ENCODE measurements at places on chromosomes 6 and 20.
A peak's percentile ranks its signal among the peaks of the same experiment; 100 is the strongest.

GRCh38 chr20:61271312-61272231 is 19.5 kb downstream of the CDH4 start:
- DNase-seq: no peak

DNA sequence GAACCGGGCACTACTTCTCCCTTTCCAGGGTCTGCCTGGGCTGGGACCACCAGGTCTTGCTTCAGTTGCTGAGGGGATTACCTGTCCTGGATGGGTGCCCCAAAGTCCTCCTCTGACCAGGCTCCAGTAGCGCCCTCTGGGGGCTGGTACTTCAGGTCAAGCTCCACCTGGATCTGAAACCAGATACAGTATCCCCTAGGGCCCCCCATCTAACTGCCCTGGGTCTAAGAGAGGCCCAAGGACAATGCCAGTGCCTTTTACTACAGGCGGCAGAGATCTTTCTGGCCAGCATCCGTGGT is 11.2 kb upstream of the SPAG4 start:
- DNase-seq: no peak

DNA sequence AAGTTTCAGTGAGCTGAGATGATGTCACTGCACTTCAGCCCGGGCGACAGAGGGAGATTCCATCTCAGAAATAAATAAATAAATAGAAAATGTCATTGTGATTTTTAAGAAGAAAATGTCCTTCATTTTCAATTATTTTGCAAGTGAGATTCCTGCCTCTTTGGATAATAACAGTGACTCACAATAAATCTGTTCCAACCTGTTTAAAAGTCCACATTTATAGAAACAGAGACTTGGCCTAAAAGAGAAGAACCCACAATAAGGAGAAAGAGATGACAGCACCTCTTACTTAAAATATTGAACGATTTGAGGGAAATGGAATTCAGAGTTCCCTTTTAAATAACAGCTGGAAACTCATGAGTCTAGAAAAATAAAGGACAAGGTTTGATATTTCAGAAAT is 373.4 kb upstream of the NOX3 start:
- DNase-seq: no peak

DNA sequence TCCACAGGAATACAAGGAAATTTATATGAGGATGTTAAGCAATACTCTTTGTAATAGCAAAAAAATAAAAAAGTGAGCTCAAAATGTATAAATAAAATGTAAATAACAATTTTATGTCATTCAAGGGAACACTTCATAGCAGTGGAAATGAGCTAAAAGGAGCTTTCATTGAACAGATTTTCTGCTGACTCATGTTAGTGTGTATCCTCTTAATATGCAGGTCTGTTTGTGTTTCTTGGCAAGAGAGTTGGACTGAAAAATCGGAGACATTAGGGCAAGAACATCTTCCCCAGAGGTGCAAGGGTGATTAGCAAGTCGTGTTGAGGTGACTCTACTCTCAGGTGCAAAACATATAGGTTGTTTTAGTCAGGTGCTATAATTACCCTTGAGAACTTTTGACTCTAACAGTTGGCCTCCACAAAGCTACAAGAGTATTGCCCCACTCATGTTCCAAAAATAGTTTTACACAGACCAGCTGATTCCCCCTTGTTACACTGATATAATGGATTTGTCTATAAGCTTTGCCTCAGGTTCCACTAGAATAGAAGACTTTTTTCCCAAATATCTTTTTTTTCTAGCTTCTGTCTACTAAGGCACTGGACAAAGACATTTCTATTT is 702.9 kb downstream of the TENT5A start:
- DNase-seq: no peak

DNA sequence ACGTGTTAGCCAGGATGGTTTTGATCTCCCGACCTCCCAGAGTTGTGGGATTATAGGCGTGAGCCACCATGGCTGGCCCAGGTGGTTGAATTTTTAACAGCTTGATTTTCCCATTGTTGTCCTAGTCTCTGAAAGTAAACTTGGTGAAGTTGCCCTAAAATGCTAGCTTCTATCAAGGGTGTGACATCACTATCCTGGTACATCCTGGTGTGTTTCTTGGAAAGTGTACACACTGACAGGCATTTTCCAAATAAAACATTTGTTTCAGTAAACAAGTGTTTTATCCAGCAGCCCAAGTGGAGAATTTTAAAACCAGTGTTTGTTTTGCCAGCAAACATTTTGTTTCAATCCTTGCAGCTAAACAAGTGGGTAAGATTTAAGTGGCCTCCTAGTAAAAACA is 40.5 kb upstream of the RREB1 start:
- DNase-seq: no peak

- DNase-seq: no peak
Observed at GRCh38 chr6:148987982-148988381, 241.2 kb downstream of the UST start.

GRCh38 chr20:3473944-3474343 is 3.1 kb downstream of the ATRN start:
- no peak for DNase-seq

GRCh38 chr6:116036075-116036773 is 24.5 kb downstream of the FRK start:
- DNase-seq: no peak

- DNase-seq: no peak
Observed at GRCh38 chr20:62135573-62136266, 7.5 kb downstream of the PSMA7 start.

DNA sequence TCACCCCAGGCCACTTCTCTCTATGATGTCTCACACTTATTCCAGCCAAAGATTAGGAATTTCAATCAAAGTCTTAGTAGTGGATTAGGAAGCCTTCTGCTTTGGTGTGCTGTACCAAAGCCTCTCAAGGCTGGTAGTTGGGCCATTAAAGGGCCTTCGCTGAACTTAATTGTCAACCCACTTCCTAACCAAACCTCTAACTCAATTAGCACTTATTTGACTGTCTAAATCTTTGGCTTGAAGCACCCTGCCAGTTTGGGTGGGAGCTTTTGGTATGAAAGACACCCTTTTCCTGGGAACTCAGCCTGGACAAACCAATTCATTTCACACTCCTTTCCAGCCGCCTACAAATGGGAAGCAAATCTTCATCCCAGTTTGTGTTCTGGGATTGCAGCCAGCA is 81.5 kb downstream of the BMP2 start:
- DNase-seq: no peak

- DNase-seq: no peak
Observed at GRCh38 chr6:56490993-56491392, 151.7 kb downstream of the DST start.

DNA sequence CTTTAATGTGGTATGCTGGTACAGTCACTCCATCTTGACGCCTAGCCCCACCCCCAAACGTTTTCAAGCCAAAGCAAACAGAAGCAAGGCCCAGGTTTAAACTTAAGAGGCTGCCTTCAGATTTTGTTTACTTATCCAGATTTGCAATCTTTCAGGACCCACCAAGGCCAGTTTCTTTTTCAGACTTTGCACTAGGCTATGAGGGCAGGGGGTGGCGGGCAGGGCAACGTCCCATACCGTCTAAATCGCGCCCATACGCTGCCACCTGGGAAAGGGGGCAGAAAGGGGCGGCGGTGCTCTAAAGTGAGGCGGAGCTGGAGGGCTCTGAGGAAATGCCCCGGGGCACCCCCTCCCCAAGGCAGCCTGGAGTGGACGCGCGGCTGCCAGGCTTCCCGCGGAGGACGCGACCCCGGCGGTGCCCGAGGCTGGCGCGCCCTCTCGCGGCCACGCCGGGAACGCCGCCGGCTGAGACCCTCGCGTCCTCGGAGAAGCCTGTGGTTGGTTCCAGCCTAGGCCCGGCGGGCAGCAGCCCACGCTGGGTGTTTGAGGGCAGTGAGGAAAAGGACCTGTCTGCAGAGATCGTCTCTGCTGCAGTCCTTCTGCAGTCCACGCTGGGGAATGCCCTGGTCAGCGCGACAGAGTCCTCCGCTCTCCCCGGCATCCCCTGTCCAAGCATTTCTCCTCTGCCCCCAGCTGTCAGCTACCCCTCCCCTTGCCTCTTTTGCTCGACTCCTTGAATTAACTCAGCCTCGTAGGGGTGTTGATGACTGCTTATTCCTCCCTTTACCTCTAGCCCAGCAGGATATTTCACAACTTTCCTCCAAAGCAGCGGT is 129.2 kb upstream of the PRND start:
- no peak for DNase-seq

DNA sequence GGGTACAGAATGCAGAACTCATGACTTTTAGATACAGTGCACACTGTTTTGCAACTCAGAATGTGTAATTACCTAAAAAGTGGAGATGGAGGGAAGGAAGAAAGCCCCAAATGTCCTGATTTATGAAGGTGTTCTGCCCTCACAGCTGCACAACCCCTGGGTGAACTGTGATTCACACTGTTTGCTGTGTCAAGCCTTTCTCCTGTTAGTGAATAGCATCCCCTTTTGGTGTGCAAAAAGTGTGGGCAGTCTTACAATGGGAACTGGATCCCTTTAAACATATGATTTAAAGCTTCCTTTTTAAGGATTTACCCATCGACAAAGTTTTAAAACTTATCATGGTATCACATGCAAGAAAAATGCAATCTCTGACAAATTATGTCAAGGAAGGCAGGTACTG is 633.4 kb upstream of the EPHA7 start:
- DNase-seq: no peak

GRCh38 chr6:44781912-44782597 is 394.5 kb downstream of the CDC5L start:
- no peak for DNase-seq

DNA sequence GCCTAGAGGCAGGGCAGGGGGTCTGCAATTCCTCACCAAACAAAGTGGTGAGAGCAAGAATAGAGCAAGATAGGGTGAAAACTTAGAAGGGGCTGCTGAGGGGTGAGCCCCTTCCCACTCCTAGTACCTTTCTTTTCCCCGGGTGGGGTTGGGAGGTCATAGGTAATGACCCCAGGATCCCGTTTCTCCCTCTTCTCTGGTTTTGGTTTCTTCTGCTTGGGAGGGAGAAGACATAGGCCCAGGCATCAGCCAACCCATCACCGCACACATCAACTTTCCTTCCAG is 3.5 kb downstream of the VARS1 start:
- DNase-seq: no peak

DNA sequence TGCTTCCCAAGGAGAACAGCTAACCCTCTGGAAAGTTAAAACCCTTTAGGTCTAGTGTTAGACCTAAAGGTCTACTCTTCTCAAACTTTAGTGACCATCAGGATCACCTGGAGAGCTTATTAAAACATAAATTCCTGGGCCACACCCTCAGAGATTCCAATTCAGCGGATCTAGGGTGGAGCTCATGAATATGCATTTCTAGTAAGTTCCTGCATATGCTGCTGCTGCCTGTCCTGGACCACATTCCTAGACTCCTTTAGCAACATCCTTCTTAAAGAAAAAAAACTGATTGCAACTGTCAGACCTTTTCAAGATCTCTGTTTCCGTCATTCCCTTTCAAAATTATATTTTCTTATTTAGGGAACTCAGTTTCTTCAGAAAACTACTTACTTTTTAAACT is 31.2 kb downstream of the SNAP25 start:
- no peak for DNase-seq

- DNase-seq: no peak
Observed at GRCh38 chr20:51277961-51278360, 255.1 kb upstream of the KCNG1 start.

DNA sequence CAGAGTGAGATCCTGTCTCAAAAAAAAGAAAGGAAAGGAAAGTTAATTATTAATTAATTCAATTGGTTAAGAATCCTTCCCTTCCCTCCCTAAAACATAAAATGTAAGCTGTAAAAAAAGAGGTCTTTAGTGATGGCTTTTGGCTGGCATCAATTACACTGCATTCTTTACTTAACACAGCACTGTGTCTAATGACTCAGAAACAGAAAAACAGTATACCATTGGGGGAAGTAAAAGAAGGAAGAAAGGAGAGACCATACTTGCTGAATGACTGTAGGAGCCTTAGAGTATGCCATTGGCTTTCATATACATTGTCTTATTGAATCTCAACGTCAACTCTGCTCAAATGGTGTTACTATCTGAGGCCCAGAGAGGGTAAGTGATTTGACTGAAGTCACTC is 18.3 kb upstream of the CITED2 start:
- no peak for DNase-seq

GRCh38 chr20:39066471-39067242 is 104.5 kb downstream of the DHX35 start:
- DNase-seq: no peak

DNA sequence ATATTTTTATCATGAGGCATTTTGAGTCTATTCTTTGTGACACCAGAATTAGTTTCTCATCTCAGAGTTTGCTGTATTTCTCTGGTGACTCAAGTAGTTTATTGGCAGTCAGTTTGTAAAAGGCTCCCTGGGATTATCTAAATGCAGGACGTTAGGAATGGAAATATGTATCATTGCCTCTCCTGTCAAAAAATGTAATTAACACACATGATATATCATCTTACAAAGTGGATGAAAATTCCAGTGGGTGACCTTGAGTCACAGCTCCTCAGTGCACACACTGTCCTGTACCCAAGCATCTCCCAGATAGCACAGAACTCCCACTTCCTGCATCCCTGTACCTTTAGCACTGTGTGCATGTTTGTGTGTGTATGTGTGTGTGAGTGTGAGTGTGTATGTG is 258.6 kb downstream of the LAMA2 start:
- DNase-seq: peak; percentile 65

- DNase-seq: no peak
Observed at GRCh38 chr6:35302604-35303241, 5.1 kb downstream of the DEF6 start.

DNA sequence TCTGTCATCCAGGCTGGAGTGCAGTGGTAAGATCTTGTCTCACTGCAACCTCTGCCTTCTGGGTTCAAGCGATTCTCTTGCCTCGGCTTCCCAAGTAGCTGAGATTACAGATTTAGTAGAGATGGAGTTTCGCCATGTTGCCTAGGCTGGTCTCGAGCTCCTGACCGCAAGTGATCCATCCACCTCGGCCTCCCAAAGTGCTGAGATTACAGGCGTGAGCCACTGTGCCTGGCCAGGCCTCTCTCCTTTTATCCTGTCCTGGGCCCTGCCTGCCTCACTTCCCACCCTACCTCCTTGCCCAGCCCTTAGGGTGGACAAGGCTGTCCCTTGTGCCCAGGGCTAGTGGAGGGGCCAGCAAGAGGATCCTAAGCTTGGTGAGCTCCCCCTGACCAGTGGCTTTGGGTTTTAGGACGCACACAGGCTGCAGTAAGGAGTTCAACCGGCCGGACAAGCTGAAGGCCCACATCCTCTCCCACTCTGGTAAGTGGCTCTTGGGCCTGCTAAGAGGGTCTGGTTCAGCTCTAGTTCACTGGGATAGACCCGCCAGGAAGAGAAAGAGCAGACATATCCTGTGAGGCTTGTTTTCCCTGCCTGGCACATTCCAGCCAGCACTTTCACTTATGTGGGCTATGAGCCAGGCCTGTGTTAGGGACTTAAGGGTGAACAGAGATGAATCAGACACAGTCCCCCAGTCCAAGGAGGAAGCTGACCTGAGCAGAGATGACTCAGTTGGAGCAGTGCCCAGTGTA is 21.9 kb upstream of the CHMP4B start:
- DNase-seq: peak; percentile 66
